ENCODE measurements at places on chromosomes 4 and X.

- peak; percentile 33 for DNase-seq
Observed at GRCh38 chrX:38754818-38755718, 46.2 kb upstream of the MID1IP1 start.

DNA sequence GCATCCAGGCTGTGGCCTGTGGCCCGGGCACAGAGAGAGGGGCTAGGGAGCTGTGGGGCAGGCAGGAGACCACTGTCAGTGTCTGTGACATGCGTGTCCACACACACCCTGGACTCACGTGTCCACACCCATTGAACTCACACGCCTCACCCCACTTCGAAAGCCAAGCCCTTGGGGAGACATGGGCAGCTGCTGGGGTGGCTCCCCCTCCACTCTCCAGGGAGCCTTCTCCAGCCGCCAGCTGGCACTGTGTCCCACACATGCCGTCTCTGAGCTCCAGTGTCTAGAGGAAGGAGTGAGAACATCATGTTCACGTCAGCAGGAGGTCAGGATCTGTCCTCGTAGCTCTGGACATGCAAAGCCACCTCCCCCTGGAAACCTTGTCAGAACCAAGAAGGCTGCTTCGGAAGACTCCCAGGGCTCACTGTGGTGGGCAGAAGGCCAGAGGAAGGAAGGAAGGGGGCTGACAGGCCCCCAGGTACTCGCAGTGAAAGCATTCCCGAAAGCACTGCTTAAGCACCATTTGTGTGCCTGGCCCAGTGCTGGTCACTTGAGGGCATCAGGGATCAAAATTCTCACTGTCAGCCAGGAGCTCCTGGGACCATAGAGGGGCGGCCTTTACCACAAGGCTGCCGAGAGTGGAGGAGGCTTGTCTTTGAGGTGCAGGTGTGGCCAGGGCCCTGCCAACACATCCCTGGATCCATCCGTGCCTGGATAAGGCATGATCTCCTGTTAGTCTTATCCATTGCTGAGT lies 61.4 kb downstream of the HTRA3 start:
- DNase-seq, result no peak

- DNase-seq, result no peak
Observed at GRCh38 chr4:17448689-17449088, 63.2 kb downstream of the QDPR start.

DNA sequence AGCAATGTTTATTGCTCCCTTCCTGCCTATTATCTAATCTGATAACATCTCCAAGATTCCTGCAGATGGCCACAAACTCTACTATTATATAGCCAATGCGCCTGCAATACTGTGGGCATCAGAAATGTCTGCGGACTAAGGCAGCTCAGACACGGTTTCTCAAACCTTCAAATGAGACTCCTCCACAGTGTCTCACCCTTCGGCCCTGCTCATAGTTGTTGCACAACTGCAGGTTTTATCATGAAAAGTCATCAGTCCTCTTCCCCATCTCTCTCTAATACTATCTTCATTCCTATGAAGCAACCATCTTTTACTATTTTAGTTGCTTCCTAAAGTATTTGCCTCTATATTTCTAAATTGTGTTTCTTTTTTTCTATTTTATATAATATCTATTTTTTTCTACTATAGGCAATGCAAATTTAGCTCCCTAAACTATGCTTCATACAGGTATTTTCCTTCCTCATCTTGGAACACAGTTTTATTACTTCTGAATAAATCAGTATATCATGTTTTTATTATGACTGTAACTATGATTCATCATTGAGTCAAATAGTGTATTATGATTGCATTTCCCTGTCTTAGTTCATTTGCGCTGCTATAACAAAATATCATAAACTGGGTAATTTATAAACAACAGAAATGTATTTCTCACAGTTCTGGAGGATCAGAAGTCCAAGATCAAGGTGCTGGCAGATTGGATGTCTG lies 129.7 kb upstream of the EDNRA start:
- no peak for DNase-seq

- DNase-seq, result no peak
Observed at GRCh38 chr4:184978211-184978610, 40.1 kb upstream of the HELT start.

- no peak for DNase-seq
Observed at GRCh38 chrX:21781525-21781924, 23.6 kb upstream of the SMPX start.

- DNase-seq, result no peak
Observed at GRCh38 chr4:1591107-1591506, 93.0 kb downstream of the FAM53A start.

- DNase-seq, result peak; percentile 0
Observed at GRCh38 chr4:109298279-109299010, 4.0 kb downstream of the COL25A1 start.

DNA sequence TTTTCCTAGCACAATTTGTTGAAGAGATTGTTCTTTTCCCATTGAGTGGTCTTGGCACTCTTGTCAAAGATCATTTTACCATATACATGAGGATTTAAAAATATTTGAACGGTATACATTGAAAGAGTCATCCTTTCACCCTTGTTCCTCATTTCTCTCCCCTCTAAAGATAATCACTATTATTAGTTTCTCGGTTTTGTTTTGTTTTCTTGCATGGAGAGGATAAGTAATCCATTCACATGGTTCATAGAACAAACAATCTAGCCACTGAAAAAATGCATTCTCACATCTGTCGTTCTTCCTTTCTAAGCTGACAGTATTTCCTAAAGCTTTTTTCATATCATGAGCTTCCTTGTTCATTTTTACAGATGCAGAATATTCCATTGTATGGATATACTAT lies 39.2 kb upstream of the MSMO1 start:
- DNase-seq, result no peak

DNA sequence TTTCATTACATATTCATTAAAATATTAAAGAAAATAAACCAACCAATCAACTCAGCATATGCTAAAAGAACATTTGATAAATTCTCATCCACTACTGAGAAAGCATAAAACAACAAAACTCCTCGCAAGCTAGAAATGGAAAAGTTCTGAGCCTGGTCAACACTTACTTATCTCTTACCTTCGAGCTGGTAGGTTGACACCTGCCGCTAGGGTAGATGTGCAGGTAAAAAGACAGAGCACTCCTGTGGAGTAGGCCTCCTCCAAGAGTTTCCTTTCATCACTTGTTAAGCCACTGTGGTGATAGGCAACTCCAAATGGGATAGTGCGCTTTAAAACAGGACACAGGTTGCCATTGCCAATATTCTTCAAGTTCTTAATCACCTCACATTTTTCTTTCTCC lies 18.9 kb downstream of the HELQ start:
- DNase-seq, result no peak

DNA sequence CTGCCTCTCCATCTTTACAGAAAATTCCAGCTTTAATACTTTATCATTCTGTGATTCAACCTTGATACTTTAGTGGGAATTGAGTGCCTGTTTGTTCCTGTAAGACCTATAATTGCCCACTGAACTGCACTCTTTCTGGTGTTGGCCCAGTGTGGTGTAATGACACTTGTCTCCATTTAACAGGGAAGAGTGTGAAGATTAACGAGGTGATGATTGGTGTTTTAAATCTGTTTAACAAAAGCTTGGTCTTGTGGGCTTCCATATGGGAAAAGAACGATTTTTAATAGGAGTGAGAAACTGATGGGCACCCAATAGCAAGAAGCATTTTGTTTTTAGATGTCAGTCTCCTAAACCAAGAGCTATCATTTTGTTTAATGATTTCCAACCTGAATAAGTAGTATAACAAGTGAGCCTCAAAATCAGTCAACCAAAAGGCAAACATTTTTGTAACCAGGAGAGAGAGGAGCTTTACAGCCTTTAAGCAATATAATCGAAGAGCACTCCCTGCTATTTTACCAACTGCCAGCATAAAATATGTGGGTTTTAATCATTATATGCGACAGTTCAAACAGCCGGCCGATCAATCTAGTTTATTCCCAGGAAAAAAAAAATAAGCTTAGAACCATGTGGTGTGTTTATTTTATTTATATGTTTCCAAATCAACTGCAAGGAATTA lies 50.2 kb downstream of the SUPT20HL1 start:
- no peak for DNase-seq

DNA sequence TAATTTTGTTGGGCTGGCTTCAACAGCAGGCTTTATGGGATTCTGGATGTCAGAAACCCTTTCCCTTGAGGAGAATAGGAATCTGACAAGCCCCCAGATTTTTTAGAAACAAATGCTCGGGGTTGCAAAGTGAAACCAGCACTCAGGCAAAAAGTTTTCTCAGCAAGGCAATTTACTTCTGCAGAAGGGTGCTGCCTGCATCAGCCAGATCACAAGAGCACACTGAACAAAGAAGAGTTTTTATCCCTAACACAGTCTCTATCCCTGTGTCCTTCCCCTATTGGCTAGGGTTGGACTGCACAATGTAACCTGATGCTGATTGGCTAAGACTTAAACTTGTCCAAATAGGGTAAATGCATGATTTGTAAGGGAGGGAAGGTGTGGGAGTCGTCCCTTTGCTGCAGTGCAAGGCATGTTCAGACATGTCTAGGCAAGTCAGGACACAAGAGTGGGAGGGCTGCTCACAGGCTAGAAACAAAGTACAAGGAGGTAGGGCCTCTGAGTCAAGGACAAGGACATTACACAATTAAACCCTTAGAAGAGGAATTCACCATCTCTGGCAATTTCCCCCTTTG lies 175.8 kb downstream of the CCNG2 start:
- DNase-seq, result no peak

- DNase-seq, result no peak
Observed at GRCh38 chr4:27364509-27364908, 503.9 kb downstream of the STIM2 start.

- DNase-seq, result no peak
Observed at GRCh38 chr4:188197566-188197965, 58.3 kb downstream of the TRIML1 start.

GRCh38 chr4:188262464-188262863 lies 123.2 kb downstream of the TRIML1 start:
- DNase-seq, result no peak

DNA sequence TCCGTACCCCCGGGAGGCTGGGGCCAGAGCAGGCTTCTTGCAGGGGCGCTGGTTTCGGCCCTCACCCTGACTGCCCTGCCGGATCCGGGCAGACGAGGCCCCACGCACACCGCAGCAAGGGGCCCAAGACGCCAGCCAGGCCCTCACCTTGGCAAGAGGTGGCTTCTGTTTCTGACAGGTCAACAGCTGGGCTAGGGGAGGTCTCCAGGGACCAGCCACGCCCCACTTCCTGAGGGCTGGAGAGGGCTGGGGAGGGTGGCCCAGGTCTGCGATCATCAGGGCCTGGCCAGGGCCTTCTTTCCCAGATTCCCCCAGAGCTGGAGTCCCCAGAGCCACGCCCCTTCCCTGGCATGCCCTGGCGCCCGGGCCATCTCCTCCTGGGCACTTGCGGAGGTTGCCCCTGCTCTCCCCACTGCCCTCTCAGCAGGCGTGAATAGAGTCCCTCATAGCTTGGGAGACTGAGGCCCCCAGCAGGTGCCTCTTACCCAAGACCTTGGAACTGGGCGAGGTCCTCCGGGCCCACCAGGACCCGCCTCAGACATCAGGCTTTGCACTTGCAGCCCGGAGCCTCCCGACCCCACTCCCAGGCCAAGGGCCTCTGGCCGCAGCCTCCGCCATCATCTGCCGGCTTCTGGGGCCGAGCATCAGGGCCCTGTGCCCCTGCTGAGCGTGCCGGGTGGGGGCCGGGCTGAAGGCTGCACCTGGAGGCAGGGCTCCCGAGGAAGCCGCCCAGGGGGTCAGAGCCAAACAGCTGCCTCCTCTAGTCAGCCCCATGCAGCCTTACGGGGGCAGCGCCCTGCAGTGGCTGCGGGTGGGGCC lies 6.3 kb upstream of the FGFR3 start:
- DNase-seq, result peak; percentile 73

- peak; percentile 43 for DNase-seq
Observed at GRCh38 chr4:1356181-1356998, 9.4 kb downstream of the UVSSA start.

- DNase-seq, result no peak
Observed at GRCh38 chrX:109925656-109926055, 77.3 kb upstream of the TMEM164 start.

DNA sequence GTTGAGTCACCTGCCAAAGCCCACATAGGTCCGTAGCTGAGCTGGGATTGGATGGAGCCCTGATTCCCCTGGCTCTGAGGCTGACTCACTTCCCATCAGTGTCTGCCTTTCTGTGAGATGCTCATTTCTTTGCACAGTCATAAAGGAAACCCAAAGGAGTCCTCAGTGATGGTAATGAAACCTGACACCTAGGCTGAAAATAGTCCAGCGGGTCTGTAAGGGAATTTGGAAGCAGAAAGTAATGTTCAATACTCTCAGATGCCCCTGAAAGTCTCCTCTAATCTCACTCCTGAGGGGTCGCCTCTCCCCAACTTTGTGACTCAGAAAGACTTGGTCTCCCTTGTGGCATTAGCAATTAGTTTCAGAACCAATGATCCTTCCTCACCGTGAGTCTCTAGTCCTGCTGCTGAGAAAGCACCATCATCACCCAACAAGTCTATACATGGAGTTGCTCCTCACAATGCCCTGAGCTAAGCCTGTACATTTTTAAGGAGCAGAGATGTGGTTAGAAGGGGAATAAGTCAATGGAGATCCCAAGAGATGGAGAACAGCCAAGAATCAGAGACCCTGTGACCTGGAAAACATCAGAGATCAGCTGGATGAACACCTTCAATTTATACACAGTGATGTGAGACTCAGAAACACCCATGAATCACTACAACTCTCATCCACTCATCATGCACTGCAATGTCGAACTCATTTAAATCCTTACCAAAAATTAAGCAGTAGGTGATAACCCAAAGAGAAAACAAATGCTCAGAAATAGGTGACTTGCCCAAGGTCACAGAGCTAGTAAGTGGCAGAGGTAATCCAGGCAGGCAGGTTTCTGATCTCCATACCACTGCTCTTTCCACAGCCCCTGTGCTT lies 219.0 kb upstream of the CPEB2 start:
- DNase-seq, result no peak

DNA sequence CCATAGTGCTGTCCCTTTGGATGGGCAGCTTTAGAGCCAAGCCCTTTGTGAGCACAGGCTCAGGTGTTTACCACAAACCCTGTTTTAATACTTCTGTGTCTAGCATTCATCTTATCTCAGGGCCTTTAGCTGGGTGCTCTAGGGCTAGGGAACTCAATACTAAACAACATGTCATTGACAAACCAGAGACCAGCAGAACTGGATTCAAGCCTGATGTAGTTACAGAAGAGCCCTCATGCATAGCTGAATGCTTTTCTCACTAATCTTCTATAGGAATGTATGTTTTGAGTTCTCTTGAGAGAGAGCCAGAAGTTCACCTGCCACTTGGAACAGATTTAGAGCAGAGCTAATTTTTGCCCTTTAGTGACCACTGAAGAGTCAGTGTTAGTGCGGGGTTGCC lies 142.6 kb downstream of the DCK start:
- no peak for DNase-seq

Measured in NCI-H146 (cell line).